Activated naive CD8-positive, alpha-beta T cell treated with anti-CD3 and anti-CD28 coated beads for 36 hours (primary cell): ENCODE measurements at places on chromosomes 6 and 20.

- H3K36me3 ChIP-seq, result no peaks in the 10 kb centered on the region
- H3K27me3 ChIP-seq, result no peaks in the 10 kb centered on the region
- DNase-seq, result no peak
- H3K4me3 ChIP-seq, result no peak overlapping the region
Observed at GRCh38 chr20:40442181-40442963, 246.7 kb downstream of the MAFB start.

DNA sequence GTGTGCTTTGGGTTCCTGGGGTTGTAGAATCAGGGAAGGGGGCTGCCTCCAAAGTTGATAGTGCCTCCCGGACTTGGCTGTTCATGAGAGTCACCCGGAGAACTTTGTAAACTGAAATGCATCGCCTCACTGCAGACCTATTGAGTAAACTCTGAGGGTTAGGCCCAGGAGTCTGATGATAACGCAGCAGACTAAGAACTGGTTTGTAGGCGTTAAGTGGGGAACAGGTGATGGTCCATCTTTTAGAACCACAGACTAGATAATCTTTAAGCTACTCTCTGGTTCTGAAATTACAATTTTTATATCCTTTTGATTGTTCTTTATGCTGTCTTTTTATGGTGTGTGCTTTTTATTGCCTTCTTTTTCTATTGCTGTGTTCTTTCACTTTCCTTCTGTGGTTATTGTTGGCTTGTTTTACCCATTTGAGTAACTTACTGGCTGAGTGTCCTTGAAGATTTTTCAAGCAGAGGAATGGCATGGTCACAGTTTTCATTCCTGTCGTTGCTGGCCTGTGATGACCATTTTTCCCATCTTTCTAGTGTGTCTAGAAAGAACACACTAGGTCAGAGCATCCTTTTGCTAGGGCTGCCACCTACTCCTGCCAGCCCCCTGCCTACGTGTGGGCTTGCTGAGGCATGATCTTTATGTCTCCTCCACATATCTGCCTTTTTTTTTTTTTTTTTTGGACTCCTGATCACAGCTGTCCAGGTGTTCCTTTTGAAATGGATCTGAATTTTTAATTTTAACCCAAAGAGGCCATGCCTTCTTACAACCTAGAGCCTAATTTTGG is 30.9 kb downstream of the LRRC1 start:
- no peaks in the 10 kb centered on the region for H3K27me3 ChIP-seq
- H3K27ac ChIP-seq, result no peak overlapping the region
- H3K36me3 ChIP-seq, result no peaks in the 10 kb centered on the region
- H3K4me3 ChIP-seq, result no peak overlapping the region
- no peak for DNase-seq

DNA sequence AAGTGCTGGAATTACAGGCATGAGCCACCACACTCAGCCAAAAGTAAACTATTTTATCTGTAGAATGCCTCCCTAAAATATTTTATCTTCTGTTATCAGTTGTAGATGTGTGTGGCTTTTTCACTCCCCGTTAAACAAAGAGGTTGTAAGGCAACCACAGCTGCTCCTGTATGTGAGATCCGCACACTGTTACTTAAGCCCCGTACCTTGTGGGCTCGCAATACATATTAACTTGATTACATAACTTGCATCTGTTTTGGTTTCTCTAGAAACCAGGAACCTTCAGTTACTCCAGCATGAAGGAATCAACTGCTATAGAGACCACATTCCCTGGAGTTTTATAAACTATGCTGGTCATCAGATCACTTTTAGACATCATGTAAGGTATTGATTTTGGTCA is 420.1 kb upstream of the SLC35B3 start:
- no peaks in the 10 kb centered on the region for H3K27me3 ChIP-seq
- H3K4me1 ChIP-seq, result no peaks in the 10 kb centered on the region

DNA sequence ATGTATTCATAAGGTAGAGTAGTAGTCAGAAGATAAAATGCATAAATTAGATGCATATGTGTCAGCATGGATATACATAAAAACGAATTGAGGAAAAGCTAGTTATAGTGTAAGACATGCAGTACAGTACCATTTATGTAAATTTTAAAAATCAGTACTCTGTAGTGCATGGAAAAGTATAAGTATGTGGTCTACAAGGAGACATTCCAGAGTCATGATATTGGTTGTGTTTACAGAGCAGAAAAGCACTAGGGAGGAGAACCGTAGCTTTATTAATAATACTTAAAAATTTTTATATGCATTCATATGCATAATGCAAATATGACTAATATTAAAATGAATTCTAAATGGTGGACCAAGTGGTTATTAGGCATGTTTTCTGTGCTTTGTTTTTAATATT is 220.0 kb downstream of the ZFAND3 start:
- H3K27me3 ChIP-seq, result no peaks in the 10 kb centered on the region
- peaks cover 8% of the 10 kb centered on the region for H3K36me3 ChIP-seq
- H3K4me3 ChIP-seq, result no peak overlapping the region
- DNase-seq, result no peak
- H3K4me1 ChIP-seq, result peaks cover 21% of the 10 kb centered on the region
- no peak overlapping the region for H3K27ac ChIP-seq

- no peak overlapping the region for H3K4me3 ChIP-seq
- peaks cover 33% of the 10 kb centered on the region for H3K4me1 ChIP-seq
- no peaks in the 10 kb centered on the region for H3K27me3 ChIP-seq
- H3K27ac ChIP-seq, result peak overlapping the region; percentile 17
Observed at GRCh38 chr6:25388776-25389175, 109.6 kb downstream of the CARMIL1 start.

- H3K4me3 ChIP-seq, result no peak overlapping the region
- peaks cover 45% of the 10 kb centered on the region for H3K27me3 ChIP-seq
- H3K36me3 ChIP-seq, result peaks cover 8% of the 10 kb centered on the region
- peak; percentile 6 for DNase-seq
- peaks cover 6% of the 10 kb centered on the region for H3K4me1 ChIP-seq
Observed at GRCh38 chr6:2524090-2524489, 226.6 kb downstream of the MYLK4 start.

- H3K4me1 ChIP-seq, result peaks cover 3% of the 10 kb centered on the region
- DNase-seq, result no peak
- no peak overlapping the region for H3K27ac ChIP-seq
- H3K27me3 ChIP-seq, result no peaks in the 10 kb centered on the region
- H3K36me3 ChIP-seq, result peaks cover 3% of the 10 kb centered on the region
Observed at GRCh38 chr6:158374020-158374419, 61.8 kb downstream of the TULP4 start.

DNA sequence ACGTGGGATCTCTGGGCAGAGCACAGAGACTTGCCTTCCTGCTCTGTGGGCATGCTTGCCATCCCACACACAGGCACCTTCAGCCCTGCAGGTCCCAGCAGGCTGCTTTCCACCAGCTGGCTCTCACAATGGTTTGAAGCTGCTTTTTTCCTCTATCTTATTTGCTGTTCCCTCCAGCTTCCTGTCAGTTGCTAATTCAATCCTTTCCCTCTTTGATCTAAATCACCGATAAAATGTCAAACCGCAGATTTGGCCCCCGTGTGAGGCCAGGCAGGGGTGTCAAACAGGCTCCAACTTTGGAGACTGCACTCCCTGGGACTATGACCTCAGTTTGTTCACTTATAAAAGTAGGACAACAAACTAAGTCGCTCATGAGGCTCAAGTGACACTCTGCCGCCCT is 40.6 kb upstream of the PCMTD2 start:
- H3K27me3 ChIP-seq, result no peaks in the 10 kb centered on the region
- peaks cover 11% of the 10 kb centered on the region for H3K4me1 ChIP-seq
- no peak overlapping the region for H3K4me3 ChIP-seq
- H3K36me3 ChIP-seq, result no peaks in the 10 kb centered on the region
- no peak overlapping the region for H3K27ac ChIP-seq
- DNase-seq, result no peak

DNA sequence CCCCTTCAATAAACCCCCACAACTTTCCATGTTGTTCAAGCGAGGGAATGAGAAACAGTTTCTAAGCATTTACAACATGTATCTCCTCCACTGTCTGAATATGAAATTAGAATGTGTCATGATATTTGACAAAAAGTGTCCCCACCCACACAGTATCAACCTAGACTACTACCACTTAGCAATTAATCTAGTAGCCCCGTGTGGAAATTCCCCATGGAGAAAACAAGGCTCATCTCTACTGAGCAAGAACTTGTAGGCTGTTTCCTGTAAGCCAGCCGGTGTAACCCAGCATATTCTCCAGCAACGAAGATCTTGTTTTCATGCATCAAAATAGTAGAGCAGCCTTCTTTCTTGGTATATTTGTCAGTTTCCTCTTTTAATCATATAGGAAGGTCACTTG is 115.0 kb downstream of the IRF4 start:
- peak overlapping the region; percentile 61 for H3K4me3 ChIP-seq
- no peaks in the 10 kb centered on the region for H3K27me3 ChIP-seq
- peaks cover 57% of the 10 kb centered on the region for H3K36me3 ChIP-seq
- peak; percentile 72 for DNase-seq
- H3K27ac ChIP-seq, result peak overlapping the region; percentile 100
- H3K4me1 ChIP-seq, result peaks cover 94% of the 10 kb centered on the region

DNA sequence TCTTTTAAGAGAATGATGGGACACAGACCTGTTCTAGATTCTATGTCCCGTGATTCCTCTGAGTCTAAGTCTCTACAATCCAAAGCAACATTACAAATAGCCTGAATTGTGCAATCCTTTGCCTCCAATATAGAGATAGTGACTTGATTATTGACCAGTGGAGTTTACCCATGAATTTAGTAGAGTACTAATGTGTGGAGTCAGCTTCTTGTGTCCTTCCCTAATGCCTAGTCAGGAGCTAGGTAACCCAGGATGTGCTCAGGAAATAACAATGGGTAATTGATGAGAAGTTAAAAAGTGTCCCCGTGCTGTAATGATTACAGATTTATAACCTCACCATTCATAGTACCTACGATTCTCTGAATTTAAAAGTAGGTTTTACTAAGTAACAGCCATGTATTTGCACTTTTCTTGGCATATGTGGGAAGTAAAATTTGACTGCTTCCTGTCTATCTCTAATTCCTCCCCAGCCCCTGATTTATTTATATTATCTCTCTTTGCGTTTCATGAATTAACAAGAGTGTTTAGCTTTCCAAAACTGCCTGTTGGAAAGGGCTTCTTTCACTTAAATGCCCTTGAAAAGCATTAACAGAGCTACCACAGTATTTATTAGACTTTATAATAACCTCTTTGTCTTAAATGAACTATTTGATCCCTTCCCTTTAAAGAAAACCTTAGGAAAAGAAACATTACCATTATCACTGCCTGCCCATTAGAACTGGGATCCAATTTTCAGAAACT is 30.5 kb downstream of the NEDD9 start:
- no peak overlapping the region for H3K4me3 ChIP-seq
- DNase-seq, result no peak
- H3K27ac ChIP-seq, result no peak overlapping the region
- H3K36me3 ChIP-seq, result peaks cover 66% of the 10 kb centered on the region

GRCh38 chr6:75986935-75987334 is 85.5 kb downstream of the IMPG1 start:
- no peak for DNase-seq
- H3K27me3 ChIP-seq, result no peaks in the 10 kb centered on the region
- H3K4me1 ChIP-seq, result no peaks in the 10 kb centered on the region
- H3K27ac ChIP-seq, result no peak overlapping the region
- no peaks in the 10 kb centered on the region for H3K36me3 ChIP-seq
- H3K4me3 ChIP-seq, result no peak overlapping the region

DNA sequence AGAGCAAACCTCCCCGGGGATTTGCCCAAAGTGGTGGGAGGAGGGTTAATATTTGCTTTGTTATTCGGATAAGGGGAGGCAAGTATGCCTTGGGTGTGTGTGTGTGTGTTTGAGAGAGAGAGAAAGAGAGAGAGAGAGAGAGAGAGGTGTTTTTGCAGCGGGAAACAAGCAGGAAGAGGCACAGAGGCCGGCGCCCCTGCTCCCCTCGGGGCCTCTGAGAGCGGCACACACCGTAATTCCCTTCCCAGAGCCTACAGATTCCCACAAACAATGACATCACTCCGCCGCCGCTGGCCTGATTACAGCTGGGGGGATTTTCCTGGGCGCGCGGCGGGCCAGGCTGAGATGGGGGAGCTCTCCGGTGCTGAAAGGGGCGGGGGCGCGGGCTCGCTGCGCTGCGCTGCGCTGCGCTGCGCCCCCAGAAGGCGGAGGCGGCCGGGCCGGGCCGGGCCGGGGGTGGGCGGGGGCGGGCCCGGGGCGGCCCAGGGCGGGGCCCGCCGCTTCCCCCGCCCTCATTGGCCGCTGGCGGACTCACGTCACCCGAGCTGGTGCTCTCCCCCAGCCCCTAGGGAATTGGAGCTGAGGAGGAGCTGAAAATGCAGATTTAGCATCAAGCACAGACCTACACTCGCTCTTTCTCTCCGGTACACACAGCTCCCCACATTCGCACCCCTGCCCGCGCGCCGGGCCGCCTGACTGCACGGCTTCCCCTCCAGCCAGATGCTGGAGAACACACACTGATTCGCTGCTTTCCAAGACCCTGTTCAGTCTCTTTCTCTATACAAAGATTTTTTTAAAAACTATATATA is at the start of gene PCSK2:
Gene PCSK2 (plus strand): TSS at position 631 of the 809 bp plus-strand sequence. CDS start 266 bp downstream, outside the sequence.
- H3K27me3 ChIP-seq, result peaks cover 57% of the 10 kb centered on the region
- H3K4me1 ChIP-seq, result peaks cover 2% of the 10 kb centered on the region
- no peak within 1 kb of the TSS for H3K27ac ChIP-seq
- peaks cover 2% of the 10 kb centered on the region for H3K36me3 ChIP-seq

GRCh38 chr6:14074476-14075094 is 43.0 kb upstream of the CD83 start:
- peak overlapping the region; percentile 90 for H3K27ac ChIP-seq
- H3K36me3 ChIP-seq, result no peaks in the 10 kb centered on the region
- peaks cover 42% of the 10 kb centered on the region for H3K4me1 ChIP-seq
- DNase-seq, result no peak
- H3K4me3 ChIP-seq, result peak overlapping the region; percentile 75

DNA sequence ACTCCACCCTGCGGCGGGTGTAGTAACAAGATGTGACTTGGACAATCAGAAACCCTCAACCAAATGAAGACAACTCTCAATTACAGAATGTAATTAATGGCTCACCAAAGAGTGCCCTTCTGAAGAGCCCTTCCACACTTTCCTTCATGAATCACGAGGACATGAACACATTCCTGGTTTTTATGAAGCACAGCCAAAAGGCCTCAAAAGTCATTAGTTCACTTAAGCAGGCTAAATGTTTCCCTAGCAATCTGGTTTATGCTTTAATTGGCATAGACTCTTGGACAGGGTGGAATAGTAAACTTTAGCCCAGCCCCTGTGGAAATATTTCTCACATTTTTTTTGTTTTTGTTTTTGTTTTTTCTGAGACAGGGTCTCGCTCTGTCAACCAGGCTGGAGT is 20.5 kb downstream of the CPNE5 start:
- H3K27ac ChIP-seq, result no peak overlapping the region
- no peaks in the 10 kb centered on the region for H3K27me3 ChIP-seq
- no peaks in the 10 kb centered on the region for H3K4me1 ChIP-seq
- DNase-seq, result no peak
- H3K4me3 ChIP-seq, result no peak overlapping the region
- H3K36me3 ChIP-seq, result no peaks in the 10 kb centered on the region

GRCh38 chr6:118881440-118882313 is 12.3 kb upstream of the ASF1A start:
- H3K36me3 ChIP-seq, result peaks cover 38% of the 10 kb centered on the region
- no peak overlapping the region for H3K27ac ChIP-seq
- no peak for DNase-seq

- H3K36me3 ChIP-seq, result peaks cover 6% of the 10 kb centered on the region
- no peak overlapping the region for H3K27ac ChIP-seq
- H3K27me3 ChIP-seq, result no peaks in the 10 kb centered on the region
- H3K4me1 ChIP-seq, result peaks cover 4% of the 10 kb centered on the region
Observed at GRCh38 chr6:2103765-2104523, 141.5 kb downstream of the GMDS start.
